T-cell (primary cell): ENCODE measurements at places on chromosomes 1 and 21. TPM values are rescaled to one million over a fixed set of nuclear protein-coding genes. Genes with fewer than 3 reads are reported as not detected.

- DNase-seq = no peak
These were observed 202.1 kb downstream of the KAZN start for GRCh38 chr1:14800500-14801076.

DNA sequence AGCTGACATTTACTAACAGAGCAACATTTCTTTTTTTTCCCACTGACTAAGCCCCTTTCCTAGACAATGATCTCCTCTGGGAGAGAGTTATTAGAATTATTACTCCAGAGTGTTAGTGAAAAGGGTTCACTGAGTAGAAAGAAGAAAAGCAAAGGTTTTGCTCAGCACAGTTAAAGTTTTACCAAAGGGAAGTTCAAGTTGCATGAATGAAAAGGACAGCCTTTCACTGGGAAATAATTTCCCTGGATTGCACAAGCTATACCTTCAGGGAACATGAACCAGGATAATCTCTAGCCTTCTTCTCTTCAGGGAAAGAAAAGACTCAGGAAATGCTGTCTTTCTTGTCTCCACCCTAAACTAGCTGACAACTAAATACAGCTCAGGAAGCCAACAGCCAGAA is 71.4 kb upstream of the ESRRG start:
- DNase-seq = no peak

PBX1 gene
- total RNA-seq = 0.92 TPM

CNN3 gene
- 5.4 TPM for total RNA-seq
